Liver (tissue), 10 donors: ENCODE measurements at places on chromosomes 11 and 22.

GRCh38 chr11:38448284-38448683 is 1850.2 kb upstream of the RAG2 start:
- H3K4me3 ChIP-seq = no peak overlapping the region
- no peaks in the 10 kb centered on the region for H3K36me3 ChIP-seq
- H3K4me1 ChIP-seq = no peaks in the 10 kb centered on the region
- H3K27ac ChIP-seq = no peak overlapping the region
- no peak for DNase-seq

DNA sequence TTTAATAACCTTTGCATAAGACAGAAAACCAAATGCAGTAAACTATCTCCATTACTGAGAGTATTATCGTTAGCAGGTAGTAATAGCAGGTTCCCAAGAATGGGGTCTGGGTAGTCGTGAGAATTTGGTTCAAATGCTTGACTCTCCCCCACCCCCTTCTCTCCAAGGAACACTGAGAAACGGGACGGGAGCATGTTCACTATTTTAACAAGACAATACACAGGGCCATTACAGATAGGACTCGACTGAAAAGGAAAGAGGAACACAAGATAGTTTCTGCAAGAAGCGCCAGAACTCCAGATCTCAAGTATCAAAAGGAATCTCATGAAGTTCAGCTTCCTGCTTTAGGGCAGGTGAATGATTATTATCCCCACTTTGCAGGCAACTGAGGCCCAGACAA is 27.0 kb downstream of the KMT5B start:
- no peaks in the 10 kb centered on the region for H3K27me3 ChIP-seq
- peaks cover 20% of the 10 kb centered on the region for H3K36me3 ChIP-seq
- peaks cover 3% of the 10 kb centered on the region for H3K4me1 ChIP-seq
- H3K4me3 ChIP-seq = no peak overlapping the region
- no peak for DNase-seq
- H3K27ac ChIP-seq = no peak overlapping the region

GRCh38 chr11:120233207-120233803 is 6.6 kb upstream of the POU2F3 start:
- no peak for DNase-seq
- H3K27ac ChIP-seq = no peak overlapping the region
- peaks cover 4% of the 10 kb centered on the region for H3K36me3 ChIP-seq

GRCh38 chr22:41699264-41700107 is at the start of gene MEI1:
Gene MEI1, plus strand, starts transcription at chr22:41699503. Its CDS starts 36 bp downstream, at chr22:41699539.
- H3K27ac ChIP-seq = no peak within 1 kb of the TSS
- H3K4me1 ChIP-seq = peaks cover 6% of the 10 kb centered on the region
- H3K27me3 ChIP-seq = no peaks in the 10 kb centered on the region
- no peak within 1 kb of the TSS for H3K4me3 ChIP-seq
- DNase-seq = peak; percentile 87

DNA sequence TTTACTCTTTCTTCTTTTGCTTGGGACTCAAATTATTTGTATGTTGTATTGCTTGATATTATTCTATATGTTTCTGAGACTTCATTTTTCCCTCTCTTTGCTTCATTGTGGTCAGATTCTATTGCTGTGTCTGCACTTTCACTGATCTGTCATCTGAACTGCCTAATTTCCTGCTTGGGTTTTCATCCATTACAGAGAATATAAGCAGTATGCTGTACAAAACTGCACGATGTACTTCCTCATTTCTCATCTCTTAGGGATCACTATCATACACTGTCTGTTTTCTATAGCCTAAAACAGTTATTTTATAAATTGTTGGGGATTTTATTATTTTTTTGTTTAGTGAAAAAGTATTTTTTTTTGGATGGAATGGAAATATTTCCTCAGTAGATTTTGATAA is 736.7 kb upstream of the ANO5 start:
- H3K27ac ChIP-seq = no peak overlapping the region
- no peaks in the 10 kb centered on the region for H3K27me3 ChIP-seq
- H3K4me3 ChIP-seq = no peak overlapping the region
- H3K4me1 ChIP-seq = no peaks in the 10 kb centered on the region

DNA sequence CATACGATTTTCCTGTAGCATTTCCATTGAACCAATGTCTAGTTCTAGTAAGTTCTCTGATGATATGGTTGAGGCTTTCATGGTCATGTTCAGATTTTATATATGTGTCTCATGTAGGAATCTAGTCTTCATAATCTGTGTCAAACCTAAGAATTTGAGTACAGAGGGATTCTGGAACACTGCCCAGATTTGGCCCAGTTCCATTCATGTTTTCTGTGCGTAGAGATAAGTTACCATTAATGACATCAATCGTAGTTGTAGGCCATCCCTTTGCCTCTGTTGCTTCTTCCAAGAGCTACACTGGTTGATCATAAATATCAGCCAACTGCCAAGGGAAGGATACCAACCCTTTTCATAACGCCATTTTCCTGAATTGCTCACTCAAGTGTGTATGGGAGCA is 23.3 kb downstream of the ST3GAL4 start:
- no peaks in the 10 kb centered on the region for H3K27me3 ChIP-seq
- H3K27ac ChIP-seq = no peak overlapping the region
- peaks cover 6% of the 10 kb centered on the region for H3K4me1 ChIP-seq
- no peaks in the 10 kb centered on the region for H3K36me3 ChIP-seq
- no peak for DNase-seq
